ENCODE measurements at places on chromosomes 1 and 21.

GRCh38 chr1:82401116-82401515 lies 600.4 kb downstream of the ADGRL2 start:
- DNase-seq: no peak

DNA sequence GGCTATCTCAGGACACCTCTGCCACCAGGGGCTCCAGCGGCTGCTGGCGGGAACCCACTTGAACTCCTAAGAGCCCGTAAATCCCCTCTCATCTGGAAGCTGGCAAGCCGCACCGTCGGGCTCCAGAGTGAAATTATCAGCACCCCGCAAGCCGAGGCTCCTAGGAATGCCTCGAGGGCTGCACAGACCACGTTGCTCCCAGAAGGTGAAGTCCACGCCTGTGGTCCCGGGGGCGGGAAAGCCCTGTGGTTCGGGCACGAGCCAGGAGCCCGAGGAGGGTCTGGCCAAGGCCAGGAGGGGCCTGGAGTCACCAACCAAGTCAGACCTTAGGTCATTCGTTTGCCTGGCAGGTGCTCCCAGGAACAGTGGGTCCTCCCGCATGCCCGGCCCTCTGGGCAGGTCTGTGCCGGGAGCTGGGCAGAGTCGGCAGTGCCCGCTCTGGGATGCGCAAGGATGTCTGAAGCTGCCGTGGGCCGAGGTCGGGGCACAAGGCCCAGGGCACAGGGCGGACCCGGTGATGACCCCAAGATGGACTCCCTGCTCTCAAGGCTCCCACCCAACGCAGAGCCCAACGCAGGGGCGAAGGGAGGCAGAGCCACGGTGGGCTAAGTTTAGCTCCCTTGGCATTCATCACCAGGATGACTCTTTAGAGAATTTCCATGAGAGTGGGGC lies 8.9 kb downstream of the ACTRT2 start:
- no peak for DNase-seq

DNA sequence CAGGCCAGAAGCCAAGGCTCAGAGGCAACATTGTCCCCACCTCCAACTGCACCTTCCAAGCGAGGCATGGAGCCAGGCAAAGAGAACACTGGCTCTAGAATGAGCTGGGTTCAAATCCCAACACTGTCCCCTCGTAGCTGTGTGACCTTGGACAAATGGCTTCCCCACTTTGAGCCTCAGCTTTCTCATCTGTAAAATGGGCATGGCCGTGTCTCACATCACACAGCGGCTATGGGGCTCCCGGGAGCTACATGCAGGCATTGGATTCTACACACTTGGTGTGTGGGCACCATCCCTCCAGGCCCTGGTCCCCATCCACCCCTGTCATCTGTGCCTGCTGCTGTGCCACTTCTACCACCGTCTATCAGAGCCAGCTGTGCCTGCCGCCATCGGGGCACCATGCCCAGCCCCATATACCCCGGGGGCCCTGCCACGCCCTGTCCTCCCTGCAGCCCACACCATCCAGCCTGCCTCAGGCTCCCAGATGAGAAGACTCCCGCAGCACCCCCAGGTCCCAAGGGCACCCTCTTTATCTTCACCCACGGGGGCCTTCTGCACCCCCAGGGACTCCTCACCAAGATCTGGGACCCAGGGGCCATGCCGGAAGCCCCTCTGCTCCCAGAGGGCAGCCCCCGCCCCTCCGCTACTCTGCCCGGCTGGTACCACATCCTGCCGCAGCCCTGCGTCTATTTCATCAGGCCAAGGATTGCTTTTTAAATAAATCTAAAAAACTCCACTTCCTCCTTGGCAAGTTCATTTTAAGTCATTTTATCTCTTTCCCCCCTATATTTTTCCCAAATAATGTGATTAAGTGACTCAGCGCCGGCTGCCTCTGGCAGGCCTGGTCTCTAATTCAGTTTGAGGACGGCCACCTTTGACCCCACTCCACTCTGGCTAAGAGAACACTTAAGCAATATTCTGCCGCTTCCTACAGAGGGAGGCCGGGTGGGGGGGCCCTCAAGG lies 107.8 kb upstream of the TARDBP start:
- DNase-seq: peak; percentile 80

DNA sequence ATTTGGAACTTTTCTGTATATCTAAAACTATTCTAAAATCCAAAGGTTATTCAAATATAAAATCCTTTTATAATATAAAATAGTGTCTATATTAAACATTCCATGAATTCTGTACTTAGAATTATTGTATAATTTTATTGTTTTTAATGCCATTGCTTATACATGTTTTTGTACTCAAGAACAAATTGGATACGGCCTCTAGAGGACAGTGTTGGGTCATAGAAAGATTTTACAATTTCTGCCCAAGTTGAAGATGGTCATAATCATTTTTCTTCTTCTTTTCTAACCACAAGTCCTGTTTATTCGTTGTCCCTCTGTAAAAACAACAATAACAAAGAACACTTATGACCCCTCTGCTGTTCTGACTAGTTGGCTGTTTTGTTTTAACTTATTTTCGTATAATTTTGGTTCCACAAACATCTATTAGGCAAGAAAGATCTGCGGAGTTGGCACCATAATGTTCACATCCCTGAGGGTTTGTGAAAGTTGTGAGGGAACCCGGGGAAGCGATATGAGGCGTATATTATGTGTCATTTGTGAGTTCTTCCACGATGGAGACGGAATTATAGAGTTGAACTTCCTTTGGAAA lies 75.7 kb upstream of the KIF26B start:
- DNase-seq: peak; percentile 15

DNA sequence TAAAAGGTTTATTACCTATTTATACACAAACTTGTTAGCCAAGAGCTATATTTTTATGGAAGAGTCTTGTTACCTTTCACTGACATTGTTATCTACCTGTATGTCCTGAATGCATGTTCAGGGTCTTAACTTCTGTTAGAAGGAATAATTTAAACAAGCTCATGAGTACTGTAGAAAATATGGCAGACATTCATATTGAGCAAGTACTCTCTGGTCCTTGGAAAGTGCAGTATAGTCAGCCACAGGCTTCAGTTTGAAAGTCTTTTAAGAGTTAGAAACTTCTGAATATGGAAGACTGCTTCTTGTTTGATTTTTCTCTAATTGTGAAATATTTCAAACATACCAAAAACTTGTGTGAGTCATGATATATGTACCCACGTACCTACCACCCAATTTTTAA lies 16.6 kb downstream of the DIP2A start:
- no peak for DNase-seq

- DNase-seq: peak; percentile 82
Observed at GRCh38 chr1:2212532-2213491, 15.3 kb upstream of the SKI start.

DNA sequence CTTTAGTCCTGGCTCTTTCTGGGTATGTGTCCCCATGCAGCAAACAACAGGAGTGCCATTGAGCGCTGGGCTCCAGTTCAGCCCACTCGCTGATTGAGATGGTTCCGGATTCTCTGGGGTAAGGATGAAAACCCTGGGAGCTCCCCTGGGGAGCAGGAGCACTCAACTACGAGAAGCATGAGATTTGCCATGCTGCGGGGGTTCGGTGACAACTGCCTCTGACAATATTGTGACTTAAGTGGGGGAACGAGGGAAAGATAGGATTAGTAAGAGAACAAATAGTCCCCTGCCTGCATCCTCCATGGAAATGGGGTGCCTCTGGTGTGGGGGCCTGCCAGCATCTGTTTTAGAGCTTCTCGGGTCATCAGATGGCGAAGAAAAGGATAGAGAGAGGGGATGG lies 123.6 kb upstream of the IPO9 start:
- no peak for DNase-seq

- DNase-seq: no peak
Observed at GRCh38 chr1:212951126-212951946, 995 bp downstream of the VASH2 start.

DNA sequence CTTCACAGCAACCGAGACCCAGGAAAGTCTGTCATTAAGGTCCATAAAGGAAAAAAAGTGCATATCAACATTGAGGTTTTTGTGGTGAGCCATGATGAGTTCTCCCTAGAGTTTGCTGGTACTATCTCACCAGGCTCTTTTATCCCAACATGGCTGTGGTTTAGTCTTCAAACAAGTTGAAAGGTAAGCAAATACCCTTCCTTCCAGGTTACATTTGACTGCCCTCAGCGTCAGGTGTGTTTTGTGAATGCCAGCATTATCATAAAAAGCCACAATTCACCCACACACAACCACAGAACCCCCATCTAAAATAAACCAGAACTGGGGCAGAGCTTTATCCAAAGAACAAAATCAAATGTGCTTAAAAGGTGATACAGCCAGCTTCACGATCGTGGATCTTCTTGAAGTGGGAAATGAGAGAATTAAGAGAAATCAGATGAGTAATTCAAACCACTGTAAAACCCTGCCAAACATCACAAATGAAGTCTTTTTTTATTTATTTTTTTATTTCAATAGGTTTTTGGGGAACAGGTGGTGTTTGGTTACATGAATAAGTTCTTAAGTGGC lies 64.7 kb downstream of the SETD4 start:
- no peak for DNase-seq

DNA sequence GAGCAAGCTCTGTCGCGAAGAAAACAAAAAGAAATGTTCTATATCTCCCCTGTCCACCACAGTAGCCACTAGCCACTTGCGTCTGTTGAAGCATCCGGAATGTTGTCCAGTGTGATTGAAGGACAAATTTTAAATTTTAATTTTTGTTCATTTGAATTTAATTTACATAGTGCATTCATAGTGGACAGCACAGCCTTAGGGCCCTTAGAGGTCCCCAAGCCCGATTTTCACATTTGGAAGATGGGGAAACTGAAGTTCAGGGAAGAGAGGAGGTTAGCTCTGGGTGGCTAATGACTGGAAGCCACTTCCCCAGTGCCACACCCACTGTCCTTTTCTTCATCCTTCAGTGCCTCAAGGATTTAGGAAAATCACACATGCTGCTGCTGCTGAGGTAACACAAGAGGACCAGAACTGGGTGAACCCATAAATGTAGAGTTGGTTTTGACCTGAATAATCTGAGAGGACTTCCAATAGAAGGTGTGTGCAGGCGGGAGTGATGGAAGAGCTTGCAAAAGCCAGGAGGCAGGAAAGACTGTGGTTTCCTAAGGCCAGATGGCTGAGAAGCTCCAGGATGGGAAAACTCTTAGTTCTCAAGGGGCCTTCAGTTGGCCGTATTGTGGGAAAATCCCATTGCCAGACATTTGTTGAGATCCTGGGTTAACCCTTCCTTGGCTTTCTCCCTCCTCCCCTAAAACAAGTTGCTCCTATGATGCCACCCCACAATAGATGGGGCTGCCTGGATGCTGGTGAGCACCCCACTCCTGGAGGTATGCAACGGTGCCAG lies 49.5 kb downstream of the TRIM11 start:
- no peak for DNase-seq

DNA sequence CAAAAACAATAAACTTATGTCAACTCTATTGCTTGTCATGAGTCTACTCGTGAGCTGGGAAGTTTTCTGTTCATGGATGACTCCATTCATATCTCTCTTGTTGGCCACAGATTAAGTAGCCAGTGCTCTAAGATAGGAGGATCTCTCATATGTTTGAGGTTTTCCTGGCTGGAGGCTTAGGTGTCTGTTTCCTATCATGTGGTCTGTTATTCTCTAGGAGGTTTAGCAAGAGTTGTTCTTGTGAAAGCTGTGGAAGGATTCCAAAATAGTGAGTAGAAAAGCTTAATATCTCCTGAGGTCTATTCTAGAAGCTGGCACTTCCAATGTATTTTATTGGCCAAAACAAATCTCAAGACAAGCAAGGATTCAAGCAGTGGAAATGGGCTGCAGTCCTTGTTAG lies 5.8 kb upstream of the KRTAP20-2 start:
- no peak for DNase-seq

GRCh38 chr1:15510611-15511405 lies 13.2 kb downstream of the CASP9 start:
- no peak for DNase-seq

DNA sequence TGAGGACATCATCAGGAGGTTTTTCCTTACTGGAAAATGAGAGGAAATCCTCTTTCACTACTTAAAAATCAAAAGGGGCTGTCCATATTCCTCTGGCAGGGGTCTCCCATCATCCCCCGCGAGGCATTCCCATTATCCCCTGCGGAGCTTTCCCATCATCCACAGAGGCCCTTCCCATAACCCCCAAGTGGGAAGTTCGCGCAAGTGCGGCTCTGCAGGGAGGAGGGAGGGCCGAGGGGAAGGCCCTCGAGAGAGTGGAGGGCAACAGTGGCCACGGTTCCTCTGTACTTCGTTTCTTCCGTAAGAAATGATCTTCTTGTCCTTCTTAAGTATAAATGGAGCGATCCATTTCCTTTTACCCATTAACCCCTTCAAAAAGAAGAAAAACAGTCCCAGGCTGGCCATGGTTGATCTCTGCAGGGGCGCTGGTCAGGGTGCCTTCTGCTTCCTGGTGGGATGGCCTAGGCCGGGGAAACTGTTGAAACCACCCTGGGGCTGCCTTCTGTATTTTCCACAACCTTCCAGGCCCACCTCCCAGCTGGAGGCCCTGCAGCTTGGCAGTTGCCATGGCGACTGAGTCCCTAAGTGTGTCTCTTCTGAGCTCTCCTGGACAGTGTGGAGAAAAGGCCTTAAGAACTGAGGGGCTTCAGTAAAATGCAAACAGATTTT lies 3.6 kb upstream of the RSPH1 start:
- DNase-seq: no peak
